ENCODE measurements at places on chromosomes 7 and 10.

- no peak for DNase-seq
Measured at GRCh38 chr7:108407676-108408075, 48.6 kb downstream of the NRCAM start.

GRCh38 chr7:36764929-36765328 is 40.6 kb upstream of the AOAH start:
- DNase-seq: no peak

GRCh38 chr7:7535691-7536090 is at the start of gene COL28A1:
COL28A1 (minus strand) TSS chr7:7535873; CDS start chr7:7532875, 2,998 bp downstream.
- DNase-seq: no peak

DNA sequence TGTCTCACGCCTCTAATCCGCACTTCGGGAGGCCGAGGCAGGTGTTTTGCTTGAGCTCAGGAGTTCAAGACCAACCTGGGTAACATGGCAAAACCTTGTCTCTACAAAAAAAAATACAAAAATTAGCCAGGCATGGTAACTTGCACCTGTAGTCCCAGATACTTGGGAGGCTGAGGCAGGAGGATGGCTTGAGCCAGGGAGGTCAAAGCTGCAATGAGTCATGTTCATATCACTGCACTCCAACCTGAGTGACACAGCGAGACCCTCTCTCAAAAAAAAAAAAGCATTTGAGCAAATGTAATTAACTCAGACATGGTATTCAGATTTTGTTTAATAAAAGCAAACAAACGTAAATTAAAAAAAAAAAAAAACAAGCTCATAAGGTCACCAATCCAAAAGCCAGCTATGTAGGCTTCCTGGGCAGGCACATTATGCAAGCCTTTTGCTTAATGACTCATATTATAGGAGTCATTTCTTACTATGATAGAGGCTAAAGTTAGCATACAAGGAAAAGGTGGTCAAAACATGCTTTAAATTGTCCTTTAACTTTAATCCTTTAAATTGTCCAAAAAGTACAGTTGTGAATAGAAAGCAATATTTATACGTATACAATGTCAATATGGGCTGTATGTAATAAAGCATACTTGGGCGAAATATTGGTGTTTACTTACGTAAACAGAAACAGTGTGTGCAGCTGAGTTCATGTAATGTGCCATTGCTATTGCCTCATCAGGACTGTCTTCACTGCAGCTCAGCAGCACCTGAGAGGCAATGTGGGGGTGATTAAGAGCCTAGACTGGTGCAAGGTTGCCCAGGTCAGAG is 13.0 kb downstream of the AKR1D1 start:
- no peak for DNase-seq

GRCh38 chr10:1706711-1707110 is 30.6 kb downstream of the ADARB2 start:
- no peak for DNase-seq

- DNase-seq: no peak
Measured at GRCh38 chr7:55381696-55382095, 16.6 kb downstream of the LANCL2 start.

GRCh38 chr10:31383810-31384588 is 65.0 kb downstream of the ZEB1 start:
- DNase-seq: no peak
